Fibroblast of villous mesenchyme (primary cell): ENCODE measurements at places on chromosomes 2 and 18. TPM values are rescaled to one million over a fixed set of nuclear protein-coding genes. Genes with fewer than 3 reads are reported as not detected.

The SIX2 gene
- total RNA-seq: under 0.01 TPM in 1 of 2 replicates, not detected in the other

The GREB1 gene
- under 0.01 TPM in 2 replicates for total RNA-seq

The KRTCAP3 gene
- total RNA-seq: not detected in 2 replicates

The SLC14A1 gene
- total RNA-seq: 0.86 and 9.3 TPM in 2 replicates

GRCh38 chr18:24014986-24015638 is 558 bp downstream of the TTC39C start:
- DNase-seq: peak; percentile 76

DNA sequence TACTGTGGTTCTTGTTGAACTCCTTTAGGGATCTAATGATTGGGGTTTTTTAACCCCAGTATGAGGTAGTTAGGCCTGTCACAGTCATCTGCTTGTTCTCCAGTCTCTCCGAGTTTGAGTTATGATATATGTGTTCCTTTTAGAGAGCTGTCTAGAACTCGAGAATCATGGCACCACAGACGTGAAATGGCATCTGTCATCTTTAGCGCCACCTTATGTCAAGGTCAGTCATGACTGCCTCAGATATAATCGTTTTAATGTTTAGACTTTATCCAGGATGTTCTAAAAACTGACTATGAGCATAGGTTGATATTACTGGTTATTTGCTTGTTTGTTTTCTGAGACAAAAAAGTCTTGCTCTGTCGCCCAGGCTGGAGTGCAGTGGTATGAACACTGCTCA is 112.2 kb downstream of the CEP192 start:
- peak; percentile 6 for DNase-seq

The LAMA1 gene
- 14.5 and 20.7 TPM in 2 replicates for total RNA-seq

GRCh38 chr2:85961053-85961452 is 72.3 kb upstream of the ST3GAL5 start:
- no peak for DNase-seq

The ILKAP gene
- total RNA-seq: 21.6 and 22.5 TPM in 2 replicates

DNA sequence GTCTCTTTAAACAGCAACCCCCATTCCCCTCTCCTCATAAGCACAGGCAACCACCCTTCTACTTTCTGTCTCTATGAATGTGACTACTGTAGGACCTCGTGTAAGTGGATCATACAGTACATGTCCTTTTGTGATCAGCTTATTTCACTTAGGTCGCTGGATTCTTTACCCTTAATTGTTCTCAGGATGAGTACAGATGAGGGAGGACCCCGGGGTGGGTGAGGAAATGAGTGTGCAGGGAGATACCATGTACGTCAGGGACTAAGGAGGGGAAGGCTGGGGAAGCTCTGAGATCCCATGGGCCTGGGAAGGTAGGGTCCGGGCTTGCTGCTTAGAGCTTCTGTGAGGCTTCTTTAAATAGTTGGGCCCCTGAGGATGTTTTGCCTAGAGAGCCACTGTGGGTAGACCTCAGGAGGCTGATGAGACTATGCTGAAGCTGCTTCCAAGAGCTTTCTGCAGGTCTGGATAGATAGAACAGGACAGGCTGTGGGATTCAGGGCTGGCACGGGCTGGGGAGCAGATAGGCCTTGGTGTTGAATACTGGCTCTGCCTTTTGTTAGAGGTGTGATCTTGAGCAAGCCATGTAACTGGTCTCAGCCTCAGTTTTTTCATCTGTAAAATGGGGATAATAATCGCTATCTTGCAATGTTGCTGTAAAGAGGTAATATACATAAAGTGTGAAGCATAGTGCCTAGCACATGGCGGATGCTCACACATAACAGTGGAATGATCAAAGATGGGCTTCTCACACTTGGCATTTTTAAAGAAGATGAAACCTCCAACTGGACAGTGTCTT is 155.3 kb downstream of the PRKCE start:
- no peak for DNase-seq

DNA sequence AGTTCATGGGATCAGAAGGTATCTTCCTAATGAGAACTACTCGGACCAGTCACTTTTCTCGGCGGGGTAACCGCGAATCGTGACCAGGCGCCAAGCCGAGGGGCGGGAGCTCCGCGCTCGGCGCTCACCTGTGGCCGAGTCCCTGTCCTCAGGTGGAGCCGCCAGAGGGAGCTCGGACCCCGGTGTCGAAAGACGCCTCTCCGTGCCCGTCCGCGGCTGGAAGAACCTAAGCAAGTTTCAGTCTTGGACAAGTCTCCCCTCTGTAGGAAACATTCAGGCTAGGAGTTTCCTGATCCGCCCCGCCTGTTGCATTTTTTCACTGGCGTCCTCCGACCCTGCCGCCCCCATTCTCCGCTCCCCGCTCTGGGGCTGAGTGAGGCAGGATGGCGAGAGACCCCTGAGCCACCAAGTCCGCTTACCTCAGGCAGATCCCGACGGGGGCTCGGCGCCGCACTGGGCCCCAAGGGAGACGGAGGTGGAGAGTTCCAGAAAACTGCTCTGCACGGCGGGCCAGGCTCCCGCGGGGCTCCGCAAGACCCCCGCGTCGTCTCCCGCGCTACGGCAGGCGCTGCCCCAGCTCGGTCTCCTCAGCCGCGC is 480 bp downstream of the DSEL start:
- peak; percentile 88 for DNase-seq

DNA sequence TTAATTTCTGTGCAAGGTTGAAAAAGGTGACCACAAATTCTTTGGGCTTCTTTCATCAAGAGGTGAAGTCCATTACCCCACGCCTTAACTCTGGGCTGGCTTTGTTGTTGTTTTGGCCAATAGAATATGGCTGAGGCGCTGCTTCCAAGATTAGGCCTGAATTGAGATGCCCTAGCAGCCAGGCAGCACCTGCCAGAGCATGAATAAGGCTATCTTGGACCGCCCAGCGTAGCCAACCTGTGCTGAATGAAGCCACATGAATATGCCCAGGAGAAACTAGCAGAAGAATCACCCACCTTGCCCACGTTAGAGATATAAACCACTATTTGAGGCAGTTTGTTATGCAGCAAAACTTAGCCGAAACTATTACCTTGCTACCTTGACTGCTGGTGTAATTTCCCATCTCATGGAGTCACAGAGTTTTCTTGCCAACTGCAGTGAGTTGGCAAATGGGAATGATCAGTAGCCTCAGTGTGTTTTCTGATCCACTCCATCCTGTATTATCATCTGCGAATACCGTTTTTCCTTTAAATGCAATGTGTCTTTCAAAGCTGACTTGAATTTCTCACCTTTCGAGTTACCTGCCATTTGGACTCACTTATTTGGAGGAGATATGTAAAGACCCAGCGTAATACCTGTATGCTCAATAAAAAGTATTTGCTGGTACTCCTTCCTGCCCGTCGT is 679 bp downstream of the TSGA10 start:
- no peak for DNase-seq

- DNase-seq: no peak
Measured at GRCh38 chr2:148257276-148257675, 236.4 kb downstream of the MBD5 start.

The ALKAL2 gene
- total RNA-seq: 0.43 TPM in 1 of 2 replicates, not detected in the other
